ENCODE measurements at places on chromosomes 3 and 15. TPM values are rescaled to one million over a fixed set of nuclear protein-coding genes. Genes with fewer than 3 reads are reported as not detected.

Gene TM4SF1
- total RNA-seq = not detected

GRCh38 chr15:85684174-85684710, 110.5 kb downstream of the KLHL25 start:
- no peak for DNase-seq
- H3K36me3 ChIP-seq = peaks cover 32% of the 10 kb centered on the region
- H3K27me3 ChIP-seq = no peaks in the 10 kb centered on the region
- H3K4me3 ChIP-seq = no peak overlapping the region
- no peak overlapping the region for H3K27ac ChIP-seq

GRCh38 chr15:39714251-39714650, 68.4 kb downstream of the FSIP1 start:
- DNase-seq = no peak
- no peaks in the 10 kb centered on the region for H3K36me3 ChIP-seq
- H3K27ac ChIP-seq = no peak overlapping the region
- peaks cover 2% of the 10 kb centered on the region for H3K27me3 ChIP-seq
- H3K4me3 ChIP-seq = no peak overlapping the region

Gene ARL14
- not detected for total RNA-seq

- H3K4me3 ChIP-seq = peak overlapping the region; percentile 53
- peak; percentile 53 for DNase-seq
- peak overlapping the region; percentile 91 for H3K27ac ChIP-seq
- H3K36me3 ChIP-seq = peaks cover 33% of the 10 kb centered on the region
Measured at GRCh38 chr3:98567666-98568270, 25.6 kb downstream of the CPOX start.

GRCh38 chr3:22729981-22730380, 473.1 kb upstream of the UBE2E2 start:
- no peak for DNase-seq
- no peak overlapping the region for H3K4me3 ChIP-seq
- H3K27ac ChIP-seq = no peak overlapping the region
- no peaks in the 10 kb centered on the region for H3K27me3 ChIP-seq
- no peaks in the 10 kb centered on the region for H3K36me3 ChIP-seq
